ENCODE measurements at places on chromosomes 6 and 20.

DNA sequence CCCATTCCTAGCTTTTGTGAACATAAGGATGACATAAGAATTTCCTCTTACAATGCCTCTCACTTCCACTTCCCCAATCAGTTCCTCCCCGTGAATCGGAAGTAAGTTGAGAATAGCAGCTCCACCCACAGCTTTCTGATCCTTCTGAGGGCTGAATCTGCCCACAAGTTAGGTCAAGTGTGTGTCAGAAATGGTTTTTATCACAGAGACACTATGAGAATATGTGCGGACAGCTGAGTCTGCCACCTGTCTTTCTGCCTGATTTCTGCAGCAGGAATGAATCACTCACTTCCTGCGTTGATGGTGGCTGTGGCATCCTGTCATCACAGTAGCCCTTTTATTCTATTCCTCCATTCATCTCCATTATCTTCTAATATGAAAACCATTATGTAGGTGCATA is 70.2 kb downstream of the RIN2 start:
- DNase-seq = no peak

DNA sequence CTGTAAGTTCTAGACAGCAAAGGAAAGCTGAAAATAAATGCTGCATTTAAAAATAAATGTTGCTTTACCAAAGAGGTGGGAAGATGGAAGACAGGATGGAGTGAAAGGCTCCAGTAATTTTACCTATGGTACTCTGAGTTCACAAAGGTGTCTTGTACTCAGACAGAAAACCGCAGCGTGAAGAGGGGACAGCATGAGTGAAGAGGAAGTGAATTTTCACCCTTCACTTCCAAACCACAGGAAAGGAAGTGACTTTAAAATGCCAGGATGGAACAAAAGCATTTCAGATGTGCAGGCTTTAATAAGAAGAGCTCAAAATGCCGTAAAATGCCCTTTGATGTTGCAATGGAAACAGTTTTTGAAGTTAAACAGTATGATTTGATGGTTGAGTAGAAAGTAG is 91.2 kb upstream of the TINAG start:
- no peak for DNase-seq

GRCh38 chr20:54514028-54514607 is 38.7 kb downstream of the DOK5 start:
- no peak for DNase-seq

DNA sequence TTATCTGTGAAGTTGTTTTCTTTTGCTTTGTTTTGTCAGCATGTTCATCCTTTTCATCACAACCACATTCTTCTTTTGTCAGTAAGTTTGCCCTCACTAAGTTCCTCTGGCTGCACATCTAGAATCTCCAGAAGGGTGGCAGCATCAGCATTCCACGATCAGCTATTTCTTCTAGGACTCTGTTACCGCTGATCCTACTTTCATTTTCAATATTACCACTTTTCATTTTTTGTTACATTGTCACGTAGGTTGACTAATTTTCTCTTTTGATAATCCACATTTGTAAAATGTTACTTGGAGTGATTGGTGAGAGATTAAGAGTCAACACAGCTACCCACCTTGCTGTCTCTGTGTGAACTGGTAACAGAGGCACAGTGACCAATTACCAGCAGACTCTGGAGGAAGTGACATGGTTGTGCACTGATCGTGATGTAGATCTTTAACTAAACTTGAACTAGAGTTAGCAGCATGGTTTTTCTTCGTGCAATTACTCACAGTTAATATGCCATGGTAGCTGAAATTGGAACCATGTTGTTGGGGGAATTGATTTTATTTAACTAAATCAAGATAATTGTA is 307.9 kb upstream of the SLC35B3 start:
- no peak for DNase-seq

GRCh38 chr6:21599051-21599696 is 5.6 kb downstream of the SOX4 start:
- DNase-seq = no peak

GRCh38 chr6:32168807-32169591 is 4.6 kb downstream of the EGFL8 start:
- DNase-seq = no peak

- no peak for DNase-seq
Measured at GRCh38 chr6:98274691-98275090, 559.7 kb upstream of the POU3F2 start.

- no peak for DNase-seq
Measured at GRCh38 chr20:56606174-56606945, 22.7 kb upstream of the TFAP2C start.

GRCh38 chr6:104728448-104728847 is 131.3 kb downstream of the HACE1 start:
- no peak for DNase-seq

DNA sequence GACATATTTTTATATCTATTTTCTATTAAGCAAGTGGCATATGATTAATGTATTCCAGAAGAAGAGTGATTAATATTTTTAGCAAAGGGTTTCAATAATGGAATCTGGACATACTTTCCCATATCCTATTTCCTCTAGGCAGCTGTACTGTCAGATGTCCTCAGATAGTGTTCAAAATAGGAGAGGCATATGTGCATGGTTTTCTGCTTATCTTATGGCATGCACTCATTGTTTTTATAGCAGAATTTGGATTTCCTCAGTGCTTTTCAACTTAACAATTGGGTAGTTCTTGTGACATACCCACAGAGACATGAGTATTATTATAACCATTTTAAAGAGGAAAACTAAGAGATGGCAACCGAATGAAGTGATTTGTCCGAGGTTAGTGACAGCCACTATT is 12.6 kb upstream of the SLC17A5 start:
- DNase-seq = no peak

GRCh38 chr6:113732384-113732966 is 124.7 kb upstream of the MARCKS start:
- DNase-seq = peak; percentile 42

- peak; percentile 16 for DNase-seq
Measured at GRCh38 chr6:116536216-116536621, 9.3 kb downstream of the TRAPPC3L start.

DNA sequence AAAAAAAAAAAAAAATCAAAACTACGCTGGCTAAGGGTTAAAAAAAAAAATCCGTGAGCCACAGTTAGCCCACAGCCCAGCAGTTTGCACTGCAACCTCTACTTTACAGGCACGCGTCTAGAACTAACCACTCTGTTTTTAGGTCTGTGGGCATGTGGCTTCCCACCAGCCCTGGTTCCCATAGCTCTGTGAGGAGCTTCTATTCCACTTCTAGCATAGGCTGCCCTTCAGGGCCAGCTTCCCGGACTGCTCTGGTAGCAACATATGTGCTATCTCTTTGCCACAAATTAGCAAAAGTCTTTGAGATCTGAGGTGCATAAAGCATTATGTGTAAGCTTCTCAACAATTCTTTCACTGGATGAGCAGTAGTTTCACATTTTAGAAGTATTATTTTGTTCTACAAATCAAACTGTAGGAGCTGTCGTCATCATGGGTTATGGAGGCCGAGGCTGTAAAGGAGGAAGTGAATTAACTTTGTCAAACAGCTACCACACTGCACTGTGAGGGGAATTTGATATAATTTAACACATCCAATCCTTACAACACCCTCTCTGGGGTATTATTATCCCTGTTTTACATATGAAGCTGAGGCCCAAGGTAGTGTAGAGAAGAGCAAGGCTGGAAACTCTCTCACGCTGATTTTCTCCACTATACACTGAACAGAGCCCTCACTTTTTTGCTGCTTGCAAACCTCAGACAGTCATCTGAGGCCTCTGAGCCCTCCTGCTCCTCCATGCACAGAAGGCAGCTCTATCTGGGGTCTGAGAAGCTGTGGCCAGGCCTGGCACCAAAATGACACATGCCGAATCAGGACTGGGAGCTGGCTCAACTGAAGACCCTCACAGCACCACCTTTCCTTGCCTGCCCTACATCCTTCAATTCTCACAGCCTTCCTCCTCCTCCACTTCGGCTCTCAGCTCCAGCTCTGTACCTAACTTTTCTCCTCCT is 35.4 kb downstream of the MAN1A1 start:
- DNase-seq = no peak

DNA sequence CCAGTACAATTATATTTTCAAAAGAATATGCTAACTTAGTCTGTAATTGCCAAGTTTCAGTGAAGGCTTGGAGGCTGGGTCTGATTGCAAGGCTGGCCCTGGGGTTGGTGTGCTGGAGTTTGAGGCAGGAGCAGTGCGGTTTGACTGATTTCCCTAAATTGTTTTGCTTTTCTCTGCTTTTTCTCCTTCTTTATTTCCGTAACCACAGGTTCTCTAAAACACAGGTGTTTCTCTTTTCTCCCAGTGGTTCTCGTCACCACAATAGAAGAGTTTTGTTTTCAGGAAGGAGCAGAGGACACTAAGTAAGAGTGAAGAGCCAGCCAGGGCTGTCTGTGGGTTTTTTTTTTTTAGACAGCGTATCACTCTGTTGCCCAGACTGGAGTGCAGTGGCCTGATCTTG is 8.2 kb upstream of the SNX9 start:
- DNase-seq = no peak

- DNase-seq = no peak
Measured at GRCh38 chr6:2258112-2258511, 12.7 kb upstream of the GMDS start.

All from substantia nigra (tissue), 51 donors.